ENCODE measurements at places on chromosomes 11 and 22.

DNA sequence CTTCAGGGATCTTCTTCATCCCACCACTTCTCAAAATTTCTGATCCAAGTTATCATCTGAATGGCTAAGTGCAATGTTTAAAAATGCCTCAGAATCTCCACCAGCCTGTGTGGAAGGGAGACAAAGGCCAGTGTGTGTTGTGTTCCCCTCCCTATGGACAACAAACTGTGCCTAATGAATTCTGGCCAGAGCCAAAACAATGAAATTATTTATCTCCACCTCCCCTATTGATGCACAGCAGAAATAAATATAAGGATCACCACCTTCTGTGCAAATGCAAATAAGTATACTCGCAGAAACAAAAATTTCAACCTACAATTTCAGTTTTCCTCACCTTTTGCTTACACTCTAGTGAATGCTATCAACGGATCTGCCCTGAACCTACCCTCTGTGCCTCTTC, 75.8 kb downstream of the GAB2 start:
- DNase-seq, result no peak

- no peak for DNase-seq
These were observed 120.1 kb downstream of the PARVA start for GRCh38 chr11:12497431-12497830.

DNA sequence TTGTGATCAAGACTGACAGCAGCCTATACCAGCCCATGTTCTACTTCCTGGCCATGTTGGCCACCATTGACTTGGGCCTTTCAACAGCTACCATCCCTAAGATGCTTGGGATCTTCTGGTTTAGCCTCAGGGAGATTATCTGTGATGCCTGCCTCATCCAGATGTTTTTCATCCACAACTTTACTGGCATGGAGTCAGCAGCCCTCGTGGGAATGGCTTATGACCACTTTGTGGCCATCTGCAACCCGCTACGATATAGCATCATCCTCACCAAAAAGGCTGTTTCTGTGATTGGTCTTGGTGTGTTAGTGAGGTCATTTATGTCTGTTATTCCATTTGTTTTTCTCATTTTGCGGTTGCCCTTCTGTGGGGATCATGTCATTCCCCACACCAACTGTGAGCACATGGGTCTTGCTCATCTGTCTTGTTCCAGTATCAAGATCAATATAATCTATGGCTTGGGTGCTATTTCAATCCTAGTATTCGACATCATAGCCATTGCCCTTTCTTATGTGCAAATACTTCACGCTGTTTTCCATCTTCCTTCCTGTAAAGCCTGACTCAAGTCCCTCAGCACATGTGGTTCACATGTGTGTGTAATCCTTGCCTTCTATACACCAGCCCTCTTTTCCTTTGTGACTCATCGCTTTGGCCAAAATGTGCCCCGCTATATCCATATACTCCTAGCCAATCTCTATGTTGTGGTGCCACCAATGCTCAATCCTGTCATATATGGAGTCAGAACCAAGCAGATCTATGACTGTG, 23.6 kb downstream of the OR52E1 start:
- no peak for DNase-seq

DNA sequence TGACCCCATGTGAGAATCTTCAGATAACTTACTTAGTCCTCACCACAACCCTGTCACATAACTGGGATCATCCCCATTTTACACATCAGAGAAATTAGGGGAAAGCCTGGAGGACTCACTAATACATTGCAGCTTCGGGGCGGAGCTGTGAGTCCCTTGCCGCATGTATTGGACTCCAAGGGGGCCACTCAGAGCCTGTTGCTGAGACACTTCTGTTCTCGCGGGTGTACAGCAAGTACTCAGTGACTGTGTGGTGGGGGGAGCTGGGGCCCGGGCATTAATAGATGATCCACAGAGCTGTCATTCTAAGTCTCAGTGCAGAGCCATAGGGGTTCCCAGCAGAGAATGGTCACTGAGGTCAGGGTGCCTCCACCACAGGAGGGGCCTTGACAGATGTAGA, 13.5 kb downstream of the OAF start:
- DNase-seq, result no peak

GRCh38 chr11:45896422-45896984, 10.6 kb downstream of the FREY1 start:
- no peak for DNase-seq

GRCh38 chr11:73236205-73236765, 18.2 kb downstream of the P2RY2 start:
- DNase-seq, result no peak

DNA sequence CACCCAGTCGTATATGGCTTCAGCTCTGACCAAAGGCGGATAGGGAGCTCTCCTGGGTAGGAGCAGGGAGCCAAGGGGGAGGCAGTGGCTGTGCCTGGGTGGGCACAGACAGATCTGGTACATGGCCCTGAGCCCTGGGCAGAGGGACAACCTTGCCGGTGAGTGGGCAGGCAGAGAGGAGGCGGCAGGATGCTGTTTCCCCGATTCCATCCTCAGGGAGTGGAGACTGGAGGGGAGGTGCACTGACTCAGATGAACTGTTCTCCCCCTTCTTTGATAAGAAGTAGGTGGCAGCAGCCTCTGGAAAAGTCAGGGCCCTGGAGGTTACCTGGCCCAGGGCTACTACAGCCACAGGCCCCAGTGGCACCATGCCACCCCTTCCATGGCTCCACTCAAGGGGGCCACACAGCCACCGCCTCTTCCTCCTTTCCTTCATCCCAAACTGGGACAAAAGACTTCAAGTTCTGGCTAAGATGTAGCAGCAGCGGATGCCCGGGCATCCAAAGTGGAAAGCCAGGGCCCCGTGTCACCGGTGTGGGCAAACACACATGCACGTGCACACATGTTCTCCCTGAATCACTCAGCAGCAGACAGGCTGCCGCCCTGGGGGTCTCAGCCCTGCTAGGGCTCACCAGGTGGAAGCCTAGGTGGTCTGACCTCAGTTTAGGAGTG, 13.4 kb downstream of the CXCR5 start:
- no peak for DNase-seq

GRCh38 chr11:31870609-31871309, 59.6 kb upstream of the PAX6 start:
- DNase-seq, result no peak

DNA sequence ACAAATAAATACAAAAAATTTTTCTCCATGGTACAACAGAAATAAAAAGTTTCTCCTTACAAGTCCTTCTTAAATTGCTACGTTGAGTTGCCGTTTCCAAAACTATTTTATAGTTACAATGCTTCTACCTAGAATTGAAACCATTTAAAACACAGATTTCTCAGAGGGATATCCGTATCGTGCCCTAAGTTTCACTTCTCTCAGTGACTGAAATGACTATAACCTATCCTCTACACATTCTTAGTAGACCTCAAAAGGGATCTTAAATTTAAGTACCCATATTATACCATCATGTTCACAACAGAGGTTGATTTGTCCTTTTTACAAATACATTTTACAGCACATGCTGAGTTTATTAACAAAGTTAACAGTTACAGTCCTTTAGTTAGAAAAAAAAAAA, 44.1 kb downstream of the USP28 start:
- no peak for DNase-seq

DNA sequence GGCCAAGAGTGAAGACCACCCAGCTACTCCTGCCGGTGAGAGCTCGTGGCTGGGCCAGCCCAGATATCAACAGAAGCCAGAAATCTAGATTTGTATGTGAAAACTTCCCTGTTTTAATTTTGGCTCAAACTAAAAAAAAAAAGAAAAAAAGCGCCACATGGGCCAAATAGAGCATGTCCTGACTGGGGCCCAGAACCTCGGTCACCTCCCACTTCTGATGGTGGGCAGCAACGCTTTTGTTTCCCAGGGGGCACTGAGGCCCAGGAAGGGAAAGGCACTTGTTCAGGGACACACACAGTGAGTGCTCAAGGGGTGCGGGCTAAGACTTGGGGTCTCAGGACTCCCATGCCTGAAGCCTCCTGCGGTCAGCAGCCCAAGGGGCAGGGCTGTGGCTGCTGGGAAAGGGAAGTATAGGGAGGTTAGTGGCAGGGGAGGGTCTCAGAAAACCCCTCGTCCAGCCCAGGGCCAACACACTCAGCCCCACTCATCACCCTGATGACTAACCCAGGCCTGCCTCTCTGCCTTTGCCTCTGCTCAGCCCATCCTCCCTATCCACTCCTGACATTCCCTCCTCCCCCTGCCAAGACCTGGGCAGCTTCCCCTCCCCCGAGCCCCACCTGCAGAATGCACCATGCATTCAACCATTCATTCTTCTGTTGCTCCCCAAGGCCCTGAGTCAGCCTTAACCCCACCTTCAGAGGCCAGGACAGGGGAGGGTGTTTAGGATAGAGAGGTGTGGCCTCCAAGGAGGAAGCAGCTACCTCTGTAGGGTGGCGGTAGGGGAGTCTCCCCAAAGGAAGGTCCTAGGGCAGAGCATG, 30.0 kb upstream of the TCF20 start:
- no peak for DNase-seq

DNA sequence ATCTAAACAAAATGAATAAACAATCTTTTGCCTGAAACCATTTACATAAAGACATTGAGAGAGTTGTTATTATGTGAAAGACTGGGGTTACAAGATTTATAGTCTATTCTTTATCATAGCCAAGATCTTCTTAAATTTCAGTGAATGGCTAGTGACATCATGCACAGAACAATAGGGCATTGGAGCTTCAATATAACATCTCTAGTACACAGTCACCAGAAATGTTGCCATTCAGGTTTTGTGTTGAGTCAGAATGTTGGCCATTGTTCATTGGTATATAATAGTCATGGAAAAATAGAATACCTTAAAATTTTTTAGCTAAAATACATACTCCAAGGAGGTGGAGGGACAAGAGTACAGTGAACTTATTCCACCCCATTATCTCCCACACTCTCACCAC, 44.3 kb downstream of the SLC5A12 start:
- no peak for DNase-seq

All from esophagus squamous epithelium (tissue), 5 donors.